ENCODE measurements at places on chromosomes 12 and 14.

- DNase-seq: no peak
Measured at GRCh38 chr12:93425736-93426411, 15.9 kb downstream of the UBE2N start.

GRCh38 chr12:1519642-1520041 is 74.7 kb downstream of the FBXL14 start:
- DNase-seq: no peak

DNA sequence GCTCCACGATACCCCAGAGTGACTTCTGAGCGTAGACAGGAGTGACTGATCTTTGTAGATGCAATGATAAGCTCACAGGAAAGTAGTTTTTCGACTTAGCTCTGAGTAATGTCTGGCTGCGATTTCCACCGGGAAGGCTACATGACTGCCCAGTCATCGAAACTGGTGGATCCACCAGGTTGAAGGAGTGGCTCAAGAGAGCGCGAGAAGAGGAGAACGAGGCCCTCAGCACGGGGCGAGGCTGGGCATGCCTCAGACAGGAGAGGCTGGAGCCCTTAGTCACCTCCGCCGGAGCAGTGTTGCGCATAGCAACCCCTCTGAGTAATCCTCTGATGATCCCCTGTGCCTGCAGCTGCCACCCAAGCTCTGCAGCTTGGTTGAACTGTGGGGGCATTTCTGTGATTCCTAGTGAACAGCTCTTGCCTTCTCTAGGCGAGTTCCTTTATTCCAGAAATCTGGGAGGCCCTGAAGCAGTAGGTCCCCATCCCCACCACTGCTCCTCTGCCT is 25.6 kb downstream of the ELK3 start:
- DNase-seq: no peak

DNA sequence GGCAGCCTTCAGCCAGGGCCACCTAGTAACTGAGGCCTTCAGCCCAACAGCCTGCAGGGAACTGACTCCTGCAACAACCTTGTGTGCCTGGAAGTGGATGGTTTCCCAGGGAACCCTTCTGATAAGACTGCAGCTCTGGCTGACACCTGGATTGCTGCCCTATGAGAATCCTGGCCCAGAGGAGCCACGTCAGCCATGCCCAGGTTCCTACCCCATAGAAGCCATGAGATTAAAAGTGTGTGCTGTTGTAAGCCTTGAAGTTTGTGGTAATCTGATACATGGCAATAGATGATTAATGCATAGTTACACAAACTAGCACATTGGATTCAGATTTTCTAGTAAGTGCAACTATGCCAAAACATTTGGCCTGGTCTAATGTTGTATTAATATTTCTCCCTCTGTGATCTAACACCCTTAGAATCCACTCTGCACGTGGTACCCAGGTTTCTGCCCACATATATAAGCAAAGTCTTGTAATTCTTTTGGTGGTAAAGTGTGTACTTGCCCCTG is 64.8 kb upstream of the BEGAIN start:
- no peak for DNase-seq

DNA sequence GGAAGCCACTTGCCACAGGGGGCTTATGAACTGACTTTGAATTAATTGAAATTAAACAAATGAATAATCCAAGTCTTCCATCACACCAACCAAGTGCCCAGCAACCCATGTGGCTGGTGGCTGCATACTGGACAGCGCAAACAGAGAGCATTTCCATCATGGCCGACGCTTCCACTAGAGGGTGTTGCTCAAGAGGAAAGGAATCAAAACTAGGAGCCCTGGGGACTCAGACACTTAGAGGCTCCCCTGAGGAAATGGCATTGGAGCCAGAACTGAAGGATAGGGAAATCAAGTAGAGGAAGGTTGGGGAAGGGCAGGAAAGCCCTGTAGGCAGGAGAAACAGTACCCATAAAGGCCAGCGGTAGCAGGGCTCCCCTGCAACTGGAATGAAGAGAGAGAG is 50.6 kb upstream of the NUAK1 start:
- DNase-seq: no peak

DNA sequence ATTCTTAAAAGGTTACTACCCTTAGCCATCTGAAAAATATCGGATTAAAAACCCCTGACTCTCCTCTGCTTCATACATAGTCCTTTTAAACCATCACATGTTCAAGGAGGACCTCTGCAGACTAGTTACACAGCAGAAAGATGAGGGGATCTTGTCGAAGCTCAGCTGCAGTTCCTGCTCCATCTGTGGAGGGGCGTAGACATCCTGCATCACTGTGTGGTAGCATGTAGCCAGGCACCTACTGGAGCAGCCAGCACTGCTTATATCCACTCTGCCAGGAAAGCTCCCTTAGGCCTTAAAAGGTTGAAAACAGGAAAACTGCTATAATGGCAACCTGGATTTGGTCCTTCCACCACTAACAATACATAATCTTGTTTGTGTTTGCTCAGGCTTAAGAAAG is 57.6 kb upstream of the STRN3 start:
- no peak for DNase-seq

DNA sequence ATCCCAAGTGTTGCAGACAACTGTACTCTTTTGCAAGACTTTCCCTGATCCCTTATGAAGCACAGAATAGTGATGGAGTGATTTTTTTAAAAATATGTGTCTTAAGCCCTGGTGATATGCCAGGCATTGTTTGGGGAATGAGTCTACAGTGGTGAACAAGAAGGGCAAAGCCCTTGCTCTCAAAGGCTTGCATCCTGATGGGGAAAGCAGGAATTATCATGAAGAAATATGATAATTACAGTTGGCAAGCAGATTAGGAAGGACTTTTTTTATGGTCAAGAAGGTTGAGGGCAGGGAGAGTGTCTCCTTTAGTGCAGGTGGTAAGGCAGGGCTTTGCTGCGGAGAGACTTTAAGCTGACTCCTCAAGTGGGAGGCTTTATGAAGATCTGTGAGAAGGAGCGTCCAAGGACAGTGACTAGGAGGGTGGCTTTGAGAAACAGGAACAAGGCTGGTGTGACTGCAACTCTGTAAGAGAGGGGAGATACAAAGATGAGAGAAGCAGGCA is 100.2 kb downstream of the SYNE2 start:
- DNase-seq: no peak

DNA sequence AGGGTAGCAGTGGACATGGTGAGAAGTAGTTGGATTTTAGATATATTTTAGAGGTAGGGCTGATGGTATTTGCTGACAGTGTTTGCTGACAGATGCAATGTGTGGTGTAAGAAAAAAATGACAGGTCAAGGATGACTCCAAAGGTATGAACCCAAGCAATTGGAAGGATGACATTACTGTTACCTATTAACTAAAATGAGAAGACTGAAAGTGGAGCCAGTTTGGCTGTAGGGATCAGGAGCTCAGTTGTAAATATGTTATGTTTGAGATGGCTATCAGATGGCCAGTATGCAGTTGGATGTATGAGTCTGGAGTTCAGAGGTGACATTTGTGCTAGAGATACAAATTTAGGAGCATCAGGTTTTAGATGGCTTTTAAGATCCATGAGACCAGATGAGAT is 17.4 kb upstream of the SERPINA6 start:
- no peak for DNase-seq

GRCh38 chr14:51395361-51395849 is 155.4 kb downstream of the TMX1 start:
- DNase-seq: no peak

- no peak for DNase-seq
Measured at GRCh38 chr14:93956514-93957332, 19.6 kb downstream of the ASB2 start.

DNA sequence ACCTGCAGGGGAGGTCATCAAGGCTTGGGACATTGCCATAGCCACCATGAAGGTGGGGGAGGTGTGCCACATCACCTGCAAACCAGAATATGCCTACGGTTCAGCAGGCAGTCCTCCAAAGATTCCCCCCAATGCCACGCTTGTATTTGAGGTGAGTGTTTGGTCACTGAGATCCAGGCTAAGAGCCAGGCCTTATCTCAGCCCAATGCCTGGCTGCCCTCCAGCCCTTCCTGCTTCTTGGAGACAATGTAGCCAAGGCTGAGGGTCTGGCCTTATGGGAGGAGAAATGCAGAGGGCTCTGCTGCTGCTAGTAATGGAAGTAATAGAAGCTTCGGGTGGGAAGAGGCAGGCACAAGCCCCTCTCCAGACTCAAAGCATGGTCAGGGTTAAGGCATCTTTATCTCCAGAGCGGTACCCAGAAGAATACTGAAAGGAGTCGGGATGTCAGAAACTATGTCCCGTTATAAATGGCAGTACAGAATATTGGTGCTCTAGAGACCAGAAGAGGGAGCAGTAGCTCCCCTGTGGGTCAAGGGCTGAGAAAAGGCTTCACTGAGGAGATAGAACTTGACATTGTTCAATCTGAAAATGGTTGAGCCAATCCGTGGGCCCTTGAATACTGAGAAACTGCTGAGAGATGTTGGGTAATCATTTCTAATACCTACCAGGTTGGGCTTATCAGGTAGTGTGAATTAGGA is 3.1 kb downstream of the FKBP4 start:
- no peak for DNase-seq

DNA sequence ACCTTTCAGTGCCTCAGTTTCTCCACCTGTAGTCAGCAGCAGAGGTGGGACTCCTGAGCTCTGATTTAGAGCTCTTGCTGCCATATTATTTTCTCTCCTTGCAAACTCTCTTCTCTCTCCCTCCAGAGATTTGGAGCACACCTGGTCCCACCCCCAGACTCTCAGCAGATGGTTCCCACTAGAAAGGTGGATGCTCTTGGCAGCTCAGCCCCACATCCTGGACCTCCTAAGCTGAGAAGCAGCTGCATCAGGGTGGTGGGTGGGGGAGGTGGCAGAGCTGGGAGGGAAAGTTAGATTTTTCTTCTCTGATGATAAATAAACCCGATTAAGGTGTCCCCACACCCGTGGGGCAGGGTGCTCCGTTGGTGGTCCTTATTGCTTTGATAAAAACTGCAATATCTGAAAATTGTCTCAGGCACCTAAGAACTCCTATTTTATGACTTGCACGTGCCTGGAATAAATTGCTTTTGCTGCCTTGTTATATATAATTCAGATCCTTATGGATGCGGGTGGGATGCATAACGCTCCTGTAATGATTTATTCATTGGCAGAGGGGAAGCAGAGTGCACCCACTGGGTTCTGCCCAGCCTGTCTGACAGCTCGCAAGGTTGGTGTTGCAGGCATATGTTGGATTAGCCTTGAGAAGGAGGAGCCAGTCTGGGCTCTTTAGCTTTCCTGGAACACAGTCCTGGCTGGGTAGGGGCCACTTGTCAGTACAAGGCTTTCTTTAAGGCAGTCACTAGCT is 214.2 kb downstream of the SUDS3 start:
- no peak for DNase-seq

DNA sequence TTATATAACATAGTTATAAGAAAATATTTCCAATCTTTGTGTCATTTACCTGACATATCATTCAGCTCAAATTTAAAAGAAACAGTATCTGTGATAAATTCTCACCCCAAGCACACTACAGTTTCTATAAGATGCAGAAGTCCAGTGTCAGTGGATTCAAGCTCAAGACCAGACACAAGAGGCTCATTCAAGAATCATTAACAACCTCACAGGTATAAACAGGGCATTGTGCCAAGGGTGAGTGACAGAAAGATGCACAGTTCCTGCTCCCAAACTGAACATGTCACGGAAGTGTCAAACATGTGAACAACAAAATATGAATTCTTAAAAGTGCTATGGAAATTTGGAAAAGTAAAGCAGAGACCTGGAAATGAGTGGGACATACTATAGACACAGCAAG is 12.8 kb downstream of the ATP2B1 start:
- DNase-seq: no peak

DNA sequence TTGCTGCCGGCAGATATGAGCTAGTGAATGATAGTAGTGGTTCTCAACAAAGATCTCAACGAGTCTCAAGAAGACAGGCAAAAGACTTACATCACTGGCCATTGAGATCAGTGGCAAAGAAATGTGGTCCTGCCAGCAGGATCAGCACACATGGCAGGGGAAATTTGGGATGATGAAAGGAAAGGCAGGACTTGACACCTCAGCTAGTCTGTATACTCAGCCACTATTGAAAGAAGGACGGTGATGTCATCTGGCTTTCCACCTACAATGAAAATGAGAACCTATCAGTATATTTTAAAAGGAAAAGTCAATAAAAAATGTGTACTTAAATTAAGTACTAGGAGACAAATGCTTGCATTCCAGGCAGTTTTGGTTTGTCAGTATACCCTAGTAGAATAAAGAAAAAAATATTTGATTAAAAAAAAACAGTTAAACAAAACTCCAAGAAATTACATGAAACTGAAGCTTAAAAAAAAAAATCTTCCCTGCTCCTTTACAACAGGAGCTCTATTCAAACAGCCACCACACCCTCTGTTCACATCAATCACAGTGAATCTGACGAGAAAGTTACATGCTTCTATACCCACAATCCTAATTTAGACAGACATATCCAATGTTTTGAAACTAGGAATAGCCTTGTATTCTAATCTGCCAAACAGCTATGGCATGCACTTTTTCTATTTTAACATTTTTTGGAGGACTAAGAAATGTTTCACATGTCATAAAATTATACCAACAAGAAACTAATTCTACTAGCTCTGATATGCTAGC is 34.9 kb downstream of the RAD9B start:
- no peak for DNase-seq

DNA sequence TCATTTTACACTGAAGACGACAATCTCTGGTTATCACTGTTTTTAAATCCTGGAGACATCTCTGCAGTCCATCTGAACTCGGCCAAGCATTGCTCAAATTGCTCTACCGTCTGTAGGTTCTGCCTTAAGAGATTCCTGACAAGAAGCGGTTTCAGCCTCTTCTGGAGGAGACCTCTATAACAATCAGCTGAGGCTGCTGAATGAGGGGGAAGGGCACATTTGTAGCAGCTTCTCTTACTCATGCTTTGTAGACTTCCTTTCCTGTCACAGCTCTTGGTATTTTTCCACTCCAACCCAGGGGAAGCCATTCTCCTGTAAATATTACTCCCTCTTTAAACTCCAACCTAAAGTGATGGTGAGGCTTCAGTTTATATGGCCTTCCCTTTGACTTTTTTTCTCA is 3.0 kb downstream of the ARG2 start:
- no peak for DNase-seq

- no peak for DNase-seq
Measured at GRCh38 chr12:105801351-105801750, 337.4 kb downstream of the NUAK1 start.

DNA sequence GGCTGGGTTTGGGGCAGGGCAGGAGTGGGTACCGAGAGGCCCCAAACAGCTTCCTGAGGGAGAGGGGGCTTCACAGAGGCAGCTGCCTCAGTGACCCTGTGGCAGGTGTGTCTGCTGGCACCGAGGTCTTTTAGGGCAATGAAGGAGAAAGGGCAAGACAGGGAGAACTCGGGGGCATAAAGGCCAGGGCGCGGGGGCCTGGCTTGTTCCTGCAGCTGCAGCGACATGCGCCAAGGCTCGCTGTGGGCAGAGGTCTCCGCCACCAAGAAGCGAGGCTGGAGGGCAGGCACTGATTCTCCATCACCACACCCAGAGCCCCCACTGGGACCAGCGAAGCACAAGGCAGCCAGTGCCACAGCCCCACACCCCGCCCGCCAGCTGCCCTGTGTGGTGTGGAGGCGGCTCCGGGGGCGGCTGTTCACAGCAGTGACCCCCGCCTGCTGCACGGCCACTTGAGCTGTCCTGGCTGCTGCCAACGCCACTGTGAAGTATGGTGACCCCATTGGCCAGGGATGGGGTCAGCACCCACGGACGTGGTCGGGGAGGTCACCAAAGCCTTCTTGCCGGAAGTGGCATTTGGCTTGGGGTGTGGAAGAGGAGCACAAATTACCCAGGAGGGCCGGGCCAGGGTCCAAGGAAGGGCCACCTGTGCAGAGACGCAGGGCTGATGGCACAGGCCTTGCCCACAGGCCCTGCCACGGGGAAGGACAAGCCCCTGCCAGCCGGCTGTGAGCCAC is 16.4 kb downstream of the BAG5 start:
- DNase-seq: no peak

Measured in CD4-positive, alpha-beta T cell treated with Interleukin-1 beta for 1 hour (primary cell).